ENCODE measurements at places on chromosomes 13 and 19. TPM values are rescaled to one million over a fixed set of nuclear protein-coding genes. Genes with fewer than 3 reads are reported as not detected.

The SPTBN4 gene
- total RNA-seq: 6.6 TPM

The CBY2 gene
- not detected for total RNA-seq

The CYP4F11 gene
- total RNA-seq: not detected

The C1QTNF9 gene
- under 0.01 TPM for total RNA-seq

The ATXN8OS gene
- total RNA-seq: not detected

The NLRP11 gene
- under 0.01 TPM for total RNA-seq

The PCP2 gene
- not detected for total RNA-seq

The CFD gene
- total RNA-seq: 18.8 TPM

The SOX1 gene
- not detected for total RNA-seq

The HIF3A gene
- total RNA-seq: 0.77 TPM

The NLRP4 gene
- total RNA-seq: not detected

The DCT gene
- total RNA-seq: under 0.01 TPM

The SLC15A1 gene
- not detected for total RNA-seq

The ZNF723 gene
- not detected for total RNA-seq

The IL4I1 gene
- total RNA-seq: 1.5 TPM

The RBM42 gene
- total RNA-seq: 29.9 TPM

The TNNT1 gene
- 7.4 TPM for total RNA-seq

The EDDM13 gene
- total RNA-seq: not detected

The TPTE2 gene
- total RNA-seq: not detected

The FXYD3 gene
- not detected for total RNA-seq

The NLRP7 gene
- total RNA-seq: not detected

The B3GNT8 gene
- 1.3 TPM for total RNA-seq

The CD37 gene
- not detected for total RNA-seq

The LILRA1 gene
- not detected for total RNA-seq

The POMP gene
- total RNA-seq: 67.7 TPM

The PSG3 gene
- not detected for total RNA-seq

The KLF1 gene
- total RNA-seq: under 0.01 TPM

The C1QTNF9B gene
- 0.83 TPM for total RNA-seq

The FGF21 gene
- not detected for total RNA-seq

The SIGLECL1 gene
- not detected for total RNA-seq

The OCEL1 gene
- total RNA-seq: 4.6 TPM

The TTYH1 gene
- total RNA-seq: not detected

The ZNF790 gene
- 9.2 TPM for total RNA-seq

The DZIP1 gene
- total RNA-seq: 29.5 TPM

The FFAR2 gene
- total RNA-seq: not detected

The CEACAM7 gene
- total RNA-seq: not detected

The OLFM2 gene
- total RNA-seq: 0.66 TPM

The POGLUT2 gene
- total RNA-seq: 14.6 TPM

The NALCN gene
- 1.5 TPM for total RNA-seq

The LRFN3 gene
- 3.1 TPM for total RNA-seq

The NOVA2 gene
- total RNA-seq: not detected

The METTL21C gene
- 0.17 TPM for total RNA-seq

The MLLT1 gene
- 6.4 TPM for total RNA-seq

The CD209 gene
- total RNA-seq: not detected

The SCEL gene
- not detected for total RNA-seq

The SRRM5 gene
- under 0.01 TPM for total RNA-seq

The WDR88 gene
- under 0.01 TPM for total RNA-seq

The FCAR gene
- total RNA-seq: not detected

The ACP7 gene
- not detected for total RNA-seq

The KLK14 gene
- not detected for total RNA-seq

The C19orf67 gene
- total RNA-seq: not detected

The MIA gene
- 0.26 TPM for total RNA-seq

The NKPD1 gene
- 0.26 TPM for total RNA-seq
